ENCODE measurements at places on chromosomes 6 and 20.

DNA sequence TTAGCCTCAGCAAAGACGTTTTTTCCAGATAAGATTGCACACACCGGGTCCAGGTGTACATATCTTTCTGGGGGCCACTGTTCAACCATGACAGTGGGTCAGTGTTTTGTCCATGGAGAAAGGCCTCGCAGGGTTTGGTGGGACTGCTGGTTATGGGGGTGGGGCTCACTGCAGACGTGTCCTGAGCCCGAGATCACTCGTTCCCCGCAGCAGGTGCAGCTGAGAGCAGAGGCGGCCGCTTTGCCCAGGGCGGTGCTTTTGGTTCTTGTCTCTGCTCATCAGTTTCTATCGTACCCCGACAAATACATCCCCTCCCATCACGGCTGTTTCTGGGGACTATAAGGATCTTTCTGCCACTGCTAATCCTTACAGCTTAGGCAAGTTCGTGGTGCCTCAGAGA, 166.9 kb downstream of the CDH4 start:
- no peak for DNase-seq

- DNase-seq, result no peak
Measured at GRCh38 chr20:59580146-59580946, 24.0 kb upstream of the PHACTR3 start.

- DNase-seq, result no peak
Measured at GRCh38 chr6:57104336-57104735, 14.3 kb downstream of the ZNF451 start.

DNA sequence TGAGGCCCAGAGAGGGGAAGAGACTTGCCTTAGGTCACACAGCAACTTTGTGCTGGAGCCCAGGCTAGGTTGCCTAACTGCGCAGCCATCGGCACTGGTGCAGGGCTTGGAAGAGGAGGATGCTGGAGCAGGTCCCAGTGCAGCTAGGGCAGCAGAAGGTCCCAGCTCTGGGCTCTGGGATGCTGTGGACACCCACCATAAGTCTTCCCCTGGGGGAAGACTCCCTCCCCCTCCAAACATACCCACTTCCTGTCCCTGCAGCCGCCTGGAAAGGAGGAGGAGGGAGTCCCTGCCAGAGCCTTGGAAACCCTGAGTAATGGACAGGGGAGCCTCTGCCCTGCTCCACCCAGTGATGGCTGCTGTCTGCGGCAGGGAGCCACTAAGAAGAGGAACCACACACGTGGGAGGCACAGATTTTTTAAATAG, 93.6 kb downstream of the NCR2 start:
- DNase-seq, result peak; percentile 17

DNA sequence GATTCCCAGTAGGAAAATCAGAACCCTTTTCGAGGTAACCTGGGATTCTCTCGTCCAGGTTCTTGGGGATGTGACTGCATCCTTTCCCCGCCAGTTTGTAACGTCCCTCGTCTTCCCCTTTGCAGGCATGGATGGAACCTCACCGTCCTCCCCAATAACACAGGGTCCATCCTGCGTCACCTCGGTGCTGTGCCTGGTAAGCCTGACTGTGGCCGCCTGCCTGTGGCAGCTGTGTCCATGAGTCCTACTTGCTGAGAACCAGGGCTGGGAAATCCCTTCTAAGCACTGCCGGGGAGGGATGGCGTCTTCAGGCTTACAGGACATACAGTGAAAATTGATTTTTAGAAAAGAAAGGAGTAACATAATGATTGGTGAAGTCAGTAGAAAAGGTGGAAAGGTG, 155.6 kb downstream of the DTNBP1 start:
- DNase-seq, result no peak

Data from Calu3 (cell line).